ENCODE measurements at places on chromosomes 12 and 14.

GRCh38 chr12:4135919-4136605 is 137.5 kb upstream of the CCND2 start:
- DNase-seq, result peak; percentile 36

DNA sequence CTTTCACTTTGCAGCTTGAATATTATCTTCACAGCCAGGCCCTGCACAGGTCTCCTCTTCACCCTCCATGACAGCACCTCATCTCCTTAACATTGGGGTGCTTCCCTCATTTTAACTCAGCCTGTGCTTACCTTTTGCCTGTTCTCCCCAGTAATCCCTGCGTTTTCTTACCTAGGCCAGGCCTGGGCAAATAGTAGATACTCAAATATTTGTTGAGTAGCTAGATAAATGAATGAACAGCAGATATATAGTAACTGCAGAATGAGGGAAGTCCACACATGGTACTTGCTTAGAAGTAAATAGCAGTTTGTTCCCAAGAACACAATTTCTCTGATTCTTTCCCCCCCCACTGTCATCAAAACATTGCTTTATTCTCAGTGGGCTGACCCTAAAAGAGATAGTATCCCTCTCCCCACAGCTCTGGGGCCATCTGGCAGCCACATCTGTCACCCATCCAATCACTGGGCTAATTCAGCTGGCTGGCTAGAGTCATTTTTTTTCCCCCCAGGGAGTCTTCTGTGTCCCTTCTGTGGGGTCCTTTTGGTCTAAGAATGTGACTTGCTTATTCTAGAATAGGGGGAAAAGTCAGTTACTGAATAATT is 43.2 kb downstream of the APPL2 start:
- DNase-seq, result no peak

- DNase-seq, result no peak
These were observed 58.1 kb downstream of the KCTD10 start for GRCh38 chr12:109418848-109419480.

DNA sequence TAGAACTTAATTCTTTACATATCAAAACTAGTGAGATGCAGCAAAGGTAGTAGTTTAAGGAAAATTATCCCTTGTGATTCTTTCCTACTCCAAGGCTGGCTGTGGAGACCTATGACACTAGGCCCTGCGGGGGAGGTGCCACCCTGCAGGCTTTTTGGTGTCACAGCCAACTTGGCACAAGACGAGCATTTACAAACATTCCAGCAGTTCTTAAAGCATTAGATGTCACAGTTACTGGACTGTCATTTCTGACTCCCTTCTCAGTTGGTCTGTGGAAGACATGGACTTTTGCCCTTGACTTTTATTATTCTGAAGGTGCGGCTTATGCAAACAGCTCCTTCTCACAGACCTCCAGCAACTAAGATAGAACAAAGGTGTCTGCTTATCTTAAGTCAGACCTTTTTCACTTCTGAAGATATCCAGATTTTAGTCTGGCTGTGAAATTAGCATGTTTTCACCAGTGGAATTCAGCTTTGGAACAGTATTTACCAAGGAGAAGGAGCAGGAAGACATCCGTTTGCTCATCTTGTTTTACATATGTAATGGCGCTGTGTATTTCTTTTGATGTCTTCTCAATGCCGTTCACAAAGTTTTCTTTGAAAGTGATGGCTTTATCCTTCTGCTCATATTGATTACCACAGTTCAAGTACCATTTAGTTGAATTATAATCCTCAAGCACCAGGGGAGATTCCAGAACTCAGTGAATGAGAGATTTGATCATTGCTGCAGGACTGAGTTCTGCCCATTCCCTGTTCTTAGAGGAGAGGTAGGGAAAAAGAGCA is 17.9 kb downstream of the SRGAP1 start:
- no peak for DNase-seq

- no peak for DNase-seq
These were observed 80.8 kb downstream of the MNAT1 start for GRCh38 chr14:60815371-60815770.

DNA sequence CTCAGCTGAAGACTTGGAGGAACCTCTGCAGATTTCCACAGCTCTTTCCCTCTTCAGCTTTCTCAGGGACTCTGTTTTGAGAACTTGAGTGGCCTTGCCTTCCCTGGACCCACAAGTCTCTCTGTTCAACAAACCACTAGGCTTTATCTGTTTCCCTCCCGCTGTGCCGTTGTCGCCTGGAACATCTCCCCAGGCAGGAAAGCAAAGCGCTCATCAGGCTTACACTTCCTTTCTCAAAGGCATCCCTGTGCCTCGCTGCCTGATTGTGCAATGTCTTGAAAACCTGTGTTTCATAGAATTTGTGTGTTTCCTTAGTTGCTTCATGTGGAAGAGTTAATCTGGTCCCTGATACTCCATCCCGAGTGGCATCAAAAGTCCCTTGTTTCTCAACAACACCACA is 64.1 kb downstream of the PPM1A start:
- DNase-seq, result no peak

DNA sequence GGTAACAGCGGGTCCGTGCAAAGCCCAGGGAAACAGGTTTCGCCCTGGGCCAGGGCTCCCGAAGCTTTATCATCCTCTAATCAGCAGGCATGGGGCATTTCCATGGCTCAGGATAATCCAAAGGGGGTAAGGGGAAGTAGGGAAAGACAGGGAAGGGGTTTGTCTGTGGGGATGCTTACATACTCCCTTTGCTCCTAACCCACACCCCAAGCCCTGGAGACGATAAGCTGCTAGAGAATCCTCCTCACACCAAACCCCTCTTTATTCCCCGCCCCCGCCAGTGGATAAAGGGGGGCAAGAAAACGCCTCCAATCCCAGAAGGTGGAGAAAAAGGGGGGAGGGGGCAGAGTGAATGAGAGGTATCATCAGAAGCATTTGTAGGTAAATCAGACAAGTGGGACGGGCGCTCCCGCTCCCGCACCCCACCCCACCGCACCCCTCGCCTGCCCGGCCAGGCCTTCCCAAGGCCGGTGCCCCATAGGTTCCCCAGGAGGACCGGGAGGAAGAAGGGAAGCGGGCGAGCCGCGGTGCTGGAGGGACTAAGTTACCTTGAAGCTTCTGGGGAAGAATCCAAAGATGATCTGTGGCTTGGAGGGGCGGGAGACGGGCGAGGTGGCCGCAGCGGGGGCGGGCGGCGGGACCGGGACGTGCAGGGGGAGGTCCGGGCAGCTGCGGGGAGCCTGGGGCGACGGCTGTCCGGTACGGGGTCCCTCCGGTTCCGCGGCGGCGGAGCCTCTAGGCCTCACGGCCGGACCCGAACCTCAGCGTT is 762 bp downstream of the PPP2R5E start:
- DNase-seq, result no peak

DNA sequence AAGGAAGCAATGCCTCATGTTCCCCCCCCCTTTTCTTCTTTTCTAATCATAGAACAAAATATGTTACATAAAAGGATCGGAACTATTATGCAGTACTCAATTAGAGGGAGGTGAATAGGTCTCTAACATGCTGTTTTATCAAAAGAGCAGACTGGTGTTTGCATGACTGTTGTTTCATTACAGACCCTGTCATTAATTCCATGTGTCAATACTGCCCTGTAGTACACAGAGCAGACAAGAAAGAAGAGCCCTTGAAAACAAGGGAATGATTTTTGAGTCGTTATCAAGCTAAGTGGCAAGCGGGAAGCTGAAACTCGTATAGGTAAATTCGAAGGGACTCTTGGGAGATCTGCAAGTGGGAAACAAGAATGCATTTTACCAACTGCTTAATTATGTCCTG is 76.9 kb upstream of the TMEM263 start:
- no peak for DNase-seq

- DNase-seq, result no peak
These were observed 15.4 kb downstream of the TMEM52B start for GRCh38 chr12:10194160-10194670.

DNA sequence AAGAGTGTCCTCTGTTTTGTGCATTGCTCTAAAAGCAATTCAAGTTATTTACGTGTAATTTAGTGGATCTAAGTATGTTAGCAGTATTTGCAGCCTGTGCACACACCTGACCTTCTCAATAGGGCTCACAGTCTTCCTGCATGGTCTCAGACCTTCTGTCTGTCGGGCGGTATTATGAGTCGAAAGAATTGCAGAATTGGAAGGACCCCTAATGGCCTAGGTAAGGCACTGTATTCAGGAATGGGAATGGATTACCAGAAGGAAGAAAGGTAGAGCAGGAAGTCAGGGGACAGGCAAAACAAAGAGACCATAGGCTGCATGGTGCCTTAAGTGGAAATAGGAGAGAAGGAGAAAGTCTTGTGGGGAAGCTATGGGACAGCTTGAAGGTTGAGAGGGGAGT is 341.6 kb downstream of the VRK1 start:
- no peak for DNase-seq

DNA sequence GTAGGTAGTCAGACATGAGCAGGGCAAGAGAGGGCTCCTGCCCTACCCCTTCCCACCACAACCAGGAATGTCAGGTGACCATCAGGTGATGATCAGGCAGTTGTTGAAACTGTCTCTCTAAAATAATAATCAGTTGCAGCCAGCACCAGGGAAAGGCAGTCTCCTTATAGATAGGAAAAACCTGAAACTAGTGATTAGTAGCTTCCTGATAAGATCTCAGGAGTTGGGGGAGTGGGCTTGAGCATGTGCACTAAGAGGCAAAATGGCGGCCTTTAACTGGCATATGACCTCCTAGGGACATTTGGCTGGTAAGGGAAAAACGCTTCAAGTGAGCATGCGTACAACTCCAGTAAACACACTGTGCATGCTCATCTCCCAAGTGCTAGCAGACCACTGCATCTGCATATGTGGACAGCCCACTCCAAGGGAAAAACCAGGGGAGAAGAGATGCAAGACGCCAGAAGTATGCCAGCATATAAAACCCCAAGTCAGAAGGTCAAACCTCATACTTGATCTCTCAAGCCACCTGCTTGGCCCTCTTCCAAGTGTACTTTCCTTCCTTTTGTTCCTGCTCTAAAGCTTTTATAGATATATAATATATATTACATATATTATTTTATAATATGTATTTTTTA is 37.1 kb downstream of the TGFB3 start:
- no peak for DNase-seq

DNA sequence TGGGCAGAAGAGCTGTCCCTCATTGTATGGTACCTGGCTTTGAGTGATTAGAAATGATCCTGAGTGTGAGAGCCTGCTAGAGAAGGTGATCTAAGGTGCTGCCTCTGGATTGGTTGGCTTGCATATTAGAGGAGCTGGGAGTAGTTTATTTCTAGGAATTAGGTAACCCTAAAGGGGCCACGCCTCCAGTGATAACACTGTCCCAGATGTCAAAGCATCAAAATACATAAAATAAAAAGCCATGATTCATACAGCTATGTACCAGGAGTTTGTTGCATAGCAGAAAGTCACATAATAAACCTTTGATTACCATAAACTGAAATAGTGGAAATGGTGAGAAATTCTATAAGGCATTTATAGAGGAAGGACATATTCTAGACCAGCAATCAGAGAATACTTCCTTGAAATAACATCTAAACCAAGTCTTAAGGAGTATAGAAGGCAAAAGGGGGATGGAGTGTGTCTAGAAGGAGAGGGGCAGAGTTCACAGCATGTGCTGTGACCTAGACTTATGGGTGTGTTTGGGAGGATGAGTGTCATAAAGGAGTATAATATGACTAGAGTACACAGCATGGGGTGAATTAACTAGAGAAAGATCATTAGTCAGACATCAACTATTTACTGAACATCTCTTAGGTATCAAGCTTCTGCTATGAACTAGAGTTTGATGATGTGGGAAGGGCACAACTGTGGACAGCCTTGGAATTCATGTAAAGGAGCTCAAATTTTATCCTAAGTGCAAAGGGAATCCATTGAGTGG is 686.4 kb downstream of the GALC start:
- DNase-seq, result no peak

DNA sequence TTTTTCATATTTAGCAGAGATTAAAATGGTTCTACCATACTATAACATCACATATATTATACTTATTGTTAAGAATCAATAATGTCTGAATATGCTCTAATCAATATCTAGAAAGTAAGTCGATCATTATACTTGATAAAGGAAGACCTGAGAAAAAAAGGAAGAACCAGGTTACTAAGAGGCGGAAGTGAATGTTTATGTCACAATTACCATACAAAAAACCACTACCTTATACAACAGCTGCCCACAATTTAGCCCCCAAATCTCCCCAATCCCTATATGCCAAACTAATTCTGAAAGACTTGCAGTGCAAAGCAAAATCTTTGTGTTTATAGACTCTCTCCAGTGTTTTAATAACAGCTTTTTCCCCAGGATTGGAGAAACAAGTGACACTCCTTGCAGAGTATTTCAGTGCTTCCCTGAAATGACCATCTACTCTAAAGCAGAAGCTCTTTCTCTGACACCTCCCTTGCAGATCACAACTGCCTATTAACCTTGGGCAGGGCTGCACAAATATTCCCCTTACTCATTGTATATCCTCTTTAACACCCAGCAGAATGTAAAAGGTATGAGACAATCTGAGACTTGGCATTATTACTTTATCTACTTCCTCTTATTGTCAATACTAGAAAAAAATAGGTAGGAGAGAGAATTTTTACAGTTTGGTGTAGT is 12.7 kb upstream of the SLC2A3 start:
- DNase-seq, result no peak

DNA sequence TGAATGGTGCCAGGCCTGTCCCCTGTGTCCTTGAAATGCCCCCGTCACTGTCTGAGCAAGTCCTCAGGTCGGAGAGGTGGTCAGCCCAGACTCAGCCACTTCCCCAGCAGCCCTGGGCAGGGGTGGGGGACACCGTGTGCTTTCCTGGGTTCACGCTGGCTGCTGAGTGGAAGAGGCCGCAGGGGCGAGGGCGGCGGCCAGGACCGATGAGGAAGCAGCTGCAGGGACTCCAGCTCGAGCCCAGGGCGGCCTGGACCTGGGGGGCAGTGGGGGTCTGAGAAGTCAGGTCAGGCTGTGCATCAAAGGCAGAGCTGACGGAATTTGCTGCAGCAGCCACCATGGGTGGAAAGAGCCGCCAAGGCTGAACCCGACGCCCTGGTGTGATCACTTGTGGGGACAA is 28.4 kb downstream of the NOC4L start:
- DNase-seq, result no peak

- DNase-seq, result no peak
These were observed 68.3 kb upstream of the DDX11 start for GRCh38 chr12:31005256-31005943.

GRCh38 chr12:127214186-127214585 is 1052.8 kb upstream of the TMEM132C start:
- no peak for DNase-seq

- no peak for DNase-seq
These were observed 16.5 kb downstream of the NINJ2 start for GRCh38 chr12:646442-647384.

GRCh38 chr12:22656831-22657230 is 31.9 kb downstream of the ETNK1 start:
- DNase-seq, result no peak

DNA sequence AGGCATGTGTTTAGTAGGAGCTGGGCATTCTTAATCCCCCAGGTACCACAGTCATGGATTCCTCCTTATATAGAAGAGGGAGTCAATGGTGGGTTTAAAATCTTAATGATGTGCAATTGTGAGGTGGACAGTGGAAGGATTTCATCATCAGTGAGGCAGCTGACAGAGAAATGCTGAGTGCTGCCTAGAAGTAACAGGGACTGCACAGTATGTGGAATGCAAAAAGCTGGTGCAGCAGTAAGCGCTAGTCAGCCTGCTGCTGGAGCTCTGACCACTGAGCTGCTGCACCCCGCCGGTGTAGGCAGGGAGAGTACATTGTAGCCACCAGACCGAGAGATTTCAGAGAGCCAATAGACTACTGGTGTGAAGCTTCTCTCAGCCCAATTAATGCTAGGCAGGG is 80.5 kb upstream of the DACT1 start:
- no peak for DNase-seq

- no peak for DNase-seq
These were observed 106.7 kb downstream of the CRADD start for GRCh38 chr12:93783832-93784231.

- DNase-seq, result no peak
These were observed 441.8 kb downstream of the TMTC2 start for GRCh38 chr12:83128540-83128939.
